ENCODE measurements at places on chromosomes 13 and 19. TPM values are rescaled to one million over a fixed set of nuclear protein-coding genes. Genes with fewer than 3 reads are reported as not detected.

DNA sequence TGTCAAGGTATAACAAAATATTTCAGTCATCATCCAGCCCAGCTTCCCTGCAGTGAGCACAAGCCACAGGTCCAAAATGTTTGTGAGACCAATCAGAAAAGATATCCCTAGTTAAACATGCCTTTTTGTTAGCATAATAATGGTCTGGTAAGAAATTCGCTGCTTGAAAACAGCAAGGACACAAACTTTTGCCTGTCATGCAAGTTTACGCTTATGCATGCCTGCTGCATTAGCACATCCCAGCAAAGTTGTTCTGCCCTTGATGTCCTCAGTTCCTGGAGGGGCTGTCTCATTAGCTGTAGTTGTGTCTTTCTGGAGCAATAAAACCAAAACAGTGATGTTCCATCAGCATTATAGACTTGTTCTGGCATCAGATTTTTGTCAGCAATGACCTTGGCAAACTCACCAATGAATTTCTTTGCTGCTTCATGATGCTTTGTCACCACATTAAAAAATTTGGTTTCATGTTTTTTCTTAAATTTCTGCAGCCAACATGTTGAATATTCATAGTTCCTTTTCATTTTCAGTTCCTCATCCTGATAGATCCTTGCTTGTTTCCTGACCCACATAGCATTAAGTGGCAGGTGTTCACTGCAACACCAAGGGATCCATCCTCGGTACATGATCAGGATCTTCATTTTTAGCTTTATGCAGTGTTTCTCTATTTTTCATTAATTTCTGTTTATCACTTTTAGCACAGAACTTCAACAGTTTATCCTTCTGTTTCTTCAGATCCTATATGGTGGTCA lies 72.0 kb upstream of the GPR183 start:
- DNase-seq, result no peak
- H3K27ac ChIP-seq, result no peak overlapping the region
- H3K4me1 ChIP-seq, result peaks cover 3% of the 10 kb centered on the region
- H3K4me3 ChIP-seq, result no peak overlapping the region
- no peaks in the 10 kb centered on the region for H3K27me3 ChIP-seq

DNA sequence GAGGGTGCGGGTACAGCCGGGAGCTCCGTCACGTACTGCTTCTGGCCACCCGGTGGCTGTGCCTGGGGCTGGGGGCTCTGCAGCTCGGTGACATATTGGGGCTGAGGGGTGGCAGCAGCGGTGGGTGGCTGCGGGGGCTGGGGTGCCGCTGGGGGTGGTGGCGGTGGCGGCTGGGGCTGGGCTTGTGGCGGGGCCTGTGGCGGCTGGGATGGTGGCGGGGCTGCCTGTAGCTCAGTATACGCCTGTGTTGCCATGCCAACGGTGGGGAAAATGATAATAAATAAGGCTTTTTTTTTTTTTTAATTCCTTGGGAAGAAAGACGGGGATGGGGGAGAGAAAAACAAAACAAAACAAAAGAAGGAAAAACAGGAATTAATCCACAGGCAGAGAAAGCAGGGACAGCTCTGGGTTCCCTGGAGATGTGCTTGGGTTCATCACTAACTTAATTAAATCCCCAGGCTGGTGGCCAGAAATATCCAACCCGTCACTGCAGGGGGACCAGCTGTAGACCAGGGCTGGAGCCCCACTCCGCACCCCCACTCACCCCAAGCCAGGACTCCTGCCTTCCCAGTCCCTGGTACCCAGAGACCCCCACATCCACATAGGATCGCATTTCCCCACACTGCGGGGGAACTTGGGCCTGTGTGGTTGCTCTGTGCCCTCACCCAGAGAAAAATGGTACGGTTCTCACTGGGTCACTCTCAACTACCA lies 12.4 kb downstream of the RFX1 start:
- DNase-seq, result no peak
- no peaks in the 10 kb centered on the region for H3K27me3 ChIP-seq
- H3K27ac ChIP-seq, result no peak overlapping the region
- no peak overlapping the region for H3K4me3 ChIP-seq
- peaks cover 5% of the 10 kb centered on the region for H3K4me1 ChIP-seq

DNA sequence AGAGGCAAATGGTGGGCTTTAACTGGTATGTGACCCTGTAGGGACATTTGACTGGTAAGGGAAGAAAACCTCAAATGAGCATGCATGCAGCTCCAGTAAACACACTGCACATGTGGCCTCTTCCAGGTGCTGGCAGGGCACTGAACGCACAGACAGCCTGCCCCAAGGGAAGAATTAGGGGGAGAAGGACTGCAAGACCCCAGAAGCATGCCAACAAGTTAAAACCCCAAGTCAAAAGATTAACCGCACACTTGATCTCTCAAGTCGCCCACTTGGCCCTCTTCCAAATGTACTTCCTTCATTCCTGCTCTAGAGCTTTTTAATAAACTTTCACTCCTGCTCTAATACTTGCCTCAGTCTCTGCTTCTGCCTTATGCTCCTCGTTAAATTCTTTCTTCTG lies 46.9 kb upstream of the SLITRK1 start:
- no peaks in the 10 kb centered on the region for H3K36me3 ChIP-seq
- no peaks in the 10 kb centered on the region for H3K4me1 ChIP-seq
- no peaks in the 10 kb centered on the region for H3K27me3 ChIP-seq

GRCh38 chr13:20394169-20394501 lies 131.5 kb downstream of the CRYL1 start:
- no peaks in the 10 kb centered on the region for H3K4me1 ChIP-seq
- H3K27me3 ChIP-seq, result no peaks in the 10 kb centered on the region
- DNase-seq, result no peak
- no peak overlapping the region for H3K27ac ChIP-seq
- no peaks in the 10 kb centered on the region for H3K36me3 ChIP-seq

Gene CEACAM8
- 0.16 TPM for total RNA-seq

Gene CEACAM7
- total RNA-seq, result 0.19 TPM

Data from testis (tissue), 5 donors.